Vagina (tissue), 2 donors: ENCODE measurements at places on chromosomes 13 and 19.

- no peak for DNase-seq
These were observed at the start of gene MADCAM1 for GRCh38 chr19:496112-496665. Gene MADCAM1, plus strand, starts transcription at chr19:496486. Its CDS starts 14 bp downstream, at chr19:496500.

- DNase-seq = no peak
These were observed 28.2 kb downstream of the GAS6 start for GRCh38 chr13:113835461-113836270.

DNA sequence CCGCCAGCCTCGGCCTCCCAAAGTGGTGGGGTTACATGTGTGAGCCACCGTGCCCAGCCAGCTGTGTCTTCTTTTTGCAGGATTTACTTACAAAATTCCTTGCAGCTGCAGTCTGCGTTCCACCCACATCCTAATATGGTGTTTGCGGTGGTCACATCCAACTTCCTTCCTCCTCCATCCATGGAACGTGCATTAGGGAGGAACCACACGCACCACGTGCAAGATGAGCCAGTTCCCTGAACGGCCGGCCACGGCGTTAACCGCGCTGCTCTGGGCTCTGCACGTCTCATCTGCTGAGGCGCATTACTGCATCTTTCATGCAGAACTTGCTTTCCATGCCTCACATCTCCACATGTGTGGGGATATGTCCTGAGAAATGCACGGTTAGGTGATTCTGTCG lies 13.0 kb upstream of the SIGLEC11 start:
- no peak for DNase-seq

GRCh38 chr13:98216135-98216565 lies 39.1 kb upstream of the RNF113B start:
- no peak for DNase-seq

DNA sequence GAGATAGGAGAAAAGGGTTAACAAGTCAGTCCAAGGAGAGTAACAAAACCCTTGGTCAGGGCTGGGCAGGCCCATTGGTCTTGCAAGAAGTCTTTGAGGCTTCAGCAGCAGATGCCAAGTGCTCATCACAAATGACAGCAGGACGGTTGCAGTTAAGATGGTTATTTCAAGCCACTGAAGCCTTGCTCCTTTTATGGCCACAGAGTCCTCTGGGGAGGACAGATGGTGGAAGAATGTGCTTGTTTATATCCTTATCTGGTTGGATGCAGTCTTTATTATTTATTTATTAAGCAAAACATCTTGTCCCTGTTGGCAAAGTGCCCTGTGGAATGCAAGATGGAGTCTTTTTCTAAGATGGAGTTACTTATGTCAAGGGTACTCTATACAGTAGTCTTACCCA lies 19.2 kb upstream of the ZNF331 start:
- no peak for DNase-seq

DNA sequence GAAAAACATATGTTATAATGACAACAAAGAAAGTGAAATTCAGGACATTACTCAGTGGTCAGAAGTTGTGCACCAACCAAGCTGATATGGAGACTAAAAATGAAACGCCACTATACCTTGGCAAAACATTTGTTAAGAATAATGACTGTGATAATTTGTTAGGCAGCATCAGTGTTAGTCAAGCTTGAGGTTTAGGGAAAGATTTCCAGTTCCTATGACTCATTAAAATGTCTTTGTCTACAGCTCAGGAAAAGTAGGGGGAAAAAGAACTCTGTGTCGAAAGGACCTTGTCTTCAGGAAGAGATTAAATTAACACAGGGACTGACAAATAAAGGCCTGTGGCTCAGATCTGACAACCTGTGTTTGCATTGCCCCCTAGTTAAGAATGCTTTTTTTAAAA lies 764.1 kb upstream of the SLITRK6 start:
- no peak for DNase-seq

DNA sequence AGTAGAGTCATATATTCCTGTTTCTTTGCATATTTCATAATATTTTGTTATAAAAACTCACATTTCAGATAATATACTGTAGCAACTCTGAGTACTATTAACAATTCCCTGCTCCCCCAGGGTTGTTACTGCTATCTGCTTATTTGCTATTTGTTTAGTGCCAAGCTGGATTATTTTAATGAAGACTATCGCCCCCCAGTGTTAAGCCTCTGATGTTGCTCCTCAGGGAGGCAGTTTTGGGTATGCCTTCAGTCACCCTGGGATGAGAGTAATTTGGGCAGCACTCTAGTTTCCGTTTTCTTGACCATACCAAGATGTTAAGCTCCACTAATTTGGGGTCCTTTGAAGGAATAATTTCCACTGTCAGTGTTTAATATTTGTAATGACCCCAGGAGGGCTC lies 46.0 kb downstream of the MICU2 start:
- DNase-seq = no peak

- no peak for DNase-seq
These were observed 646.2 kb upstream of the MIR17HG start for GRCh38 chr13:90701264-90701663.

GRCh38 chr13:51542346-51543242 lies 41.7 kb upstream of the WDFY2 start:
- no peak for DNase-seq

- no peak for DNase-seq
These were observed 8.3 kb downstream of the ARHGEF18 start for GRCh38 chr19:7356899-7357627.

DNA sequence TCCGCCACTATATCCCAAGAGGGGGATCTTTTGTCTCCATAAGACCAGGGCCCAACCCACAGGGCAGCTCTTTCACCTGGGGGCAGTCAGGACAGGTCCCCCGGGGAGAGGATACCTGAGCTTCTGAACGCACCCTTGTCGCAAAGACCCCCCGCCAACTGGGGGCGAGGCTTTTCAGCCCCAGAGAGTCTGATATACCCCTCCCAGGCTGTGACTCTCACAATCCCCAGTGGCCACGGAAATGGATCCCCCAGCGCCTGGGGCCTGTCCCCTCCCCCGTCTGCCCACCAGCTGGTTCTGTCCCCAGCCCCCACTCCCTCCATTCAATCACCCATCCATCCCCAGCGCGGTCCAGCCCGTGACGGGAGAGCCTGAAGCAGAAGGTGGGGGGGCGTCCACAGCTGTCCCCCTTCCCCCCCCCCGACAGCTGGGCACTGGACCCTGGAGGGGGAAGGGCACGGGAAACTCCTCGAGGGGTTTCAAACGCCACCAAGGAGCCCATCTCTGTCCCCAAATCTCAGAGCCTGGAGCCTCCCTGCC lies 823 bp downstream of the DOCK6 start:
- no peak for DNase-seq

GRCh38 chr13:42548731-42549551 lies 25.0 kb upstream of the TNFSF11 start:
- DNase-seq = no peak

DNA sequence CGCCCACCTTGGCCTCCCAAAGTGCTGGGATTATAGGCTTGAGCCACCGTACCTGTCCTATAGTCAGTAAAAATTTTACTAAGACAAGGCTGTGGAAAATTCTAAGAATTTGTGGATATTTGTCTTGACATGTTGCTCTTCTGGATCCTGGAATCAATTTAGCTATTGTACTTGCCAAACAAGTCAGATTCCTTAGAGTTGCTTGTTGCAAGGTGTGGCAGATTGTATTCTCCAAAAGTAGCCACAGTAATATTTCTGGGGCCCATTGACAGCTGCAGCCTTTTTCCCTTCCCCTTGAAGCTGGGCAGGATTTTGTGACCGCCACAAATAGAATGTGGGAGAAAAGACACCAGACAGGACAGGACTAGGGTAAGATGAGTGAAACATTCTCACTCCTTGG lies 98.8 kb upstream of the TMTC4 start:
- DNase-seq = no peak

- no peak for DNase-seq
These were observed 41.5 kb upstream of the F7 start for GRCh38 chr13:113064000-113064533.

DNA sequence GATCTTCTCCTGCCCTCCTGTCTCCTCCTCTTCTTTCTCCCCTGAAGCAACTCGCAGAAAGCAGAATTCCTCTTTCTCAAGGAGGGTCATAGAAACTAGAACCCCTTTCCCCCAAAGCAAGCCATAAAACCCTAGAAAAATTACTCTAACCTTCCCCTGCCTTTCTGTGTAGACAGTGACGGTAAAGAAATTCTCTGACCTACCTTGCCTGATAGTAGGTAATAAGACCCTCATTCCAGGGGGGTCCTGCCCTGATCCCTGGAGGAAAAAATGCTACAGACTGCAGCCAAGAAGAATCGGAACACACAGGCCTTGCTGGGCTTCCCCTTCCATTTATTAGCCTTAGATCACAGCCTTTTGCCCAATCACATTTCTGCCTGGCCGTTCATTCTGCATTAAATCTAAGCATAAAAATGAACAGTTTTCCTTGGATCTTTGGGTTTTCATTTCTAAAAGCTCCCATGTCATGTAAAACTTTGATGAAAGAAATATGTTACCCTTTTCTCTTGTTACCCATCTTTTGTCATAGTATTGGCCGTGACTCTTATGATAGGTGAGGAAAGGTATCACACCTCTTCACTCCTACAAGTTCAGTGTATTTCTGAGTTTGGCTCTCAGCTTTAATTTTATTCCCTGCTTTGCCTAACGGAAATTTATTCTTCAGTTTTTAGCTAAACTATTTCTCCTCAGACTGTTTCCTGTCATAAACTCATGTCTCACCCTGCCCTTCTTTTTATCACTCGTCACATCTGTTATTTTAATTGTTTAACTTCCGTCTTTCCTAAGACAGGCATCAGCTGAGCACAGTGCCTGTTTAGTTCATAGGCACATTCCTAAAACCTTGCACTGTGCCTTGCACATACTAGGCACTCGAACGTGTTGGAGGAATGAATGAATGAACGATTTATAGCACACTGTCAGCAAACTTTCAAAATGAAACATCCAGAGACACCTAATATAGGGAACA lies 20.4 kb upstream of the CPB2 start:
- no peak for DNase-seq

- DNase-seq = no peak
These were observed 62.0 kb upstream of the KLF2 start for GRCh38 chr19:16262618-16263017.

DNA sequence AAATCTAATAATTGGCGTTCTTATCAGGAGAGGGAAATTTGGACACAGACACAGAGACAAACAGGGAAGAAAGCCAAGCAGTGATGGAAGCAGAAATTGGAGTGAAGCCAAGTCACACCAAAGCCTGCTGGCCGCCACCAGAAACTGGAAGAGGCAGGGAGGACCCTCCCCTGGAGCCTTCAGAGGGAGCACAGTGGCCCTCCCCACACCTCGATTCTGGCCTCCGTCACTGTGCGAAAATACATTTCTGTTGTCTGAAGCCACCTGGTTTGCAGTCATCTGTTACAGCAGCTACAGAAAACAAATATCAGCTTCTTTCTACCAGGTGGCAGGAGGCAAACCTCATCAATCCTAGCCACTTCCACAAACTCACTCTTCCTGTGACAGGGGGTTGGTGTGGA lies 8.3 kb upstream of the TLE6 start:
- DNase-seq = no peak

DNA sequence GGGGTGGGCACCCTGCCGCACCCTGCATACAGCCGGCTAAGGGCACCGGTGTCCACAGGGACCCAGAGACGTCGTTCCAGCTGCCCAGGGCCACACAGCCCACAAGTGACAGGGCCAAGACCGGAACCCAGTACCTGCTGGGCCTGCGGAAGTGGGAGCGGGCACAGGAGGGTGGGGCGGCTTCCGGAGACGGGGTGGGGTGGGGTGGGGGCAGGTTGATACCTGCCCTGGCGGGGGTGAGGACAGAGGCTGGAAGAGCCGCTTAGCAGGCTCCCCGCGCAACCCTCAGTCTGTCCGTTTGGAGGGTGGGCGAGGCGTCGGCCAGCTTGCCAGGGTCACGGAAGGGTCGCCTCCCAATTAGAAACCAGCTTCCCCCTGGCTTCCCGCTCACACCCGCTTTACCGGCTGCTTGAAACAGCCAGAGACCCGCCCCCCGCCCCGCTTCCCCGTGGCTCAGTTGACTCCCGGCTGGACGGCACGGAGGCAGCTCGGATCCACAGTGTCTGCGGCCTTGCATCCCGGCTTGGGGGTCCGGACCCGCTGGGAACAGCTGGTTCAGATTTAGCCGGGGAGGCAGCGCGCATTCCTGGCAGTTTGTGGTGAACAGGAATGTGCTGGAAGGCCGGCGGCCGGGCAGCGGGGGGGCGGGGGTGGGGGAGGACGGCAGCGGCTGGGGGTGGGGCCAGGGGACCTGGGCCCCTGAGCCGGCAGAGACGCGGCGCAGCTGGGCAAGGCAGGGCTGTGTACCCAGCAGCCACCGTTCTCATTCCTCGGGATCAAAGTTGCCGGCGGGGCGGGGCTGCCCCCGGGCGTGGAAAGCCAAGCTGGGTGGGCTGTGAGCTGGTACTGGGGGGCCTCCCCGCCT lies 1.9 kb downstream of the CNN2 start:
- DNase-seq = no peak

DNA sequence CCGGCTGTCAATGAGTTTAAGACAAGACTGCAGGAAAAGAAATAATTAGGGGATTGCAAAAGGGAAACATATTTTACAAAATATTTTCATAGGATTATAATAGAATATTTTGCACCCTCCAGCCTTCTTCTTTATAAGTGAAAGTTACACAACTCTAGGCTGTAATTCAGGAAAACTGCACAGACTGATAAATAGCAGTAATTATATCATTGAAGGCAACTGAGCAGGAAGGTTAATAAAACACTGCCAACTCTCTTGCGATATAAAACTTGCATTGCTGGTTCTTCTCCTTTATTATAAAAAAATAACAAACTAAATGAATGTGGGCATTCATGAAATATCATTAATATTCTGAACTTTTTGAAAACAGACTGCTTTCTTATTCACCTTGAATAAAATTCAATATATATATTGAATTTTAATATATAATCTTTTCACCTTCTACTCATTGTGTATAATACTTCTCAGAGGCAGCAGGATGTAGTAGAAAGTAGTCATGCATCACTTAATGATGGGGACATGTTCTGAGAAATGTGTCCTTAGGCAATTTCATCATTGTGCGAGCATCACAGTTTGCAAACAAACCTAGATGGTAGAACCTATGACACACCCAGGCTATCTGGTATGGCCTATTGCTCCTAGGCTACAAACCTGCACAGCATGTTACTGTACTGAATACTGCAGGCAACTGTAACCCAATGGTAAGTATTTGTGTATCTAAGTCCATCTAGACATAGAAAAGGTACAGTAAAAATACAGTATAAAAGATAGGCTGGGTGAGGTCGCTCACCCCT lies 24.9 kb upstream of the STARD13 start:
- DNase-seq = no peak

DNA sequence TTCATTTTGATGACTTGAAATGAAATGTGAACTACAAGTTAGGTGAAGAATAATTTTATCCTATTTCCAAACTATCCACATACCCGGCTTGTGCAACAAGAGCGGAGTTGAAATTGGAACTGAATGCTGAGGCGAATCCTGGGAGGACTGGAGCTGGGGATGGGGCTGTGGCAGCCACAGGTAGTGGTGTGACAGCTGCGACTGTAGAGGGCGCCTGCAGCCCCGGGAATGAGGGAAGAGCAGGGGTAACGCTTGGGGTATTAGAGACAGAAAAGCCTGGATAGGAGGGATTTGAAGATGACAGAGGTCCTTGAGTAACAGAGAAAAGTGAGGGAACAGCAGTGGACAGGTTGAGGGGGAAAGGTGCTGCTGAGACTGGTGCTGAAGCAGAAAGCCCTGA lies 22.0 kb upstream of the STOML3 start:
- DNase-seq = no peak
